ENCODE measurements at places on chromosomes 2 and 18.

DNA sequence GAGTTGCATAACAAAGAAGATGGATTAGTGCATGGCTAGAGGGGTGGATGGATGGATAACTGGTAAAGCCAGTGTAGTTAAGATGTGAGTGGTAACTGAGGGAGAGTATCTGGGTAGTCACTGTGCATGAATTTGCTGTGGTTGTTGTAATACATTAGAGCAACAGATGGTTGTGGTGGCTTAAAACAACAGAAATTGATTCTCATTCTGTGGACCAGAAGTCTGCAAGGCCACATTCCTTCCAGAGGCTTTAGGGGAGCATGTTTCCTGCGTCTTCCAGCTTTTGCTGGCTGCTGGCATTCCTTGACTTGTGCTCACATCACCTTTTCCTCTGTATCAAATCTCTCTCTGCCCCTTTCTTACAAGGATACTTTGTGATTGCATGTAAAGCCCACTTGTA is 155.4 kb downstream of the ASB1 start:
- no peak for DNase-seq

DNA sequence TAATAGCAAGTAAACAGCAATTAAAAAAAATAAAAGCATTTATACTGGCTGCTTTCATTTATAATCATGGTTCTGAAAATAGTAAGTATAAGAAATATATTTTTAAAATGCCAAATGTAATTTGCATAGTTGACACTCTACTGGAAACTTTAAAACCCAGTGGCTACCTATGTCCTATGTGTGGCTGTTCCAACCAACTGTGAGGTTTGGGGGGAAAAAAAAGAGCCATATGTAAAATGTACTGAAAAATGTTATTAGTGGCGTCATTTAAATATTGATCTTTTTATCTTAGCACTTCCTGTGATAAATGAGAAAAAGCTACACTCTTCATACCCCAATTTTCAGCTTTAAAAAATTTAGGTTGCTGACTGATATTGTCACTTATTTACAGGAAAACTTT is 270.7 kb downstream of the TCF4 start:
- no peak for DNase-seq

GRCh38 chr2:188452084-188452483 is 160.4 kb downstream of the GULP1 start:
- no peak for DNase-seq

DNA sequence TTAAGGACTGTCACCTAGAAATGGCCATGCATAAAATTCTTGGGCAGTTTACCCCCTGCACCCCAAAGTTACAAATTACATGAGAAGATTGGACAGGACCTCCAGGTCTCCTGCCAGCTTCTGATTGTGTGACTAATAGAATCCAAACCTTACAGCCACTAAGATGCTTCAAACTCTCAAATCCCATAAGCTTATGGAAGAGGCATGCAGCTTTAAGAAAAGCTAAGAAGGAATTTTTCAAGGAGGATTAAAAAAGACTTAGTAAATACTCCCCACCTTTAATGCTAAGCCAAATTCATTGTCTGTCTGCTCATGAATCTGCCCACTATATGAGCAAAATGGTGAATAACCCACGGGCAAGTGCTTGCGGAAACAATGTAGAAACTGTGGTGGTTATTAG is 86.3 kb downstream of the MAIP1 start:
- no peak for DNase-seq

DNA sequence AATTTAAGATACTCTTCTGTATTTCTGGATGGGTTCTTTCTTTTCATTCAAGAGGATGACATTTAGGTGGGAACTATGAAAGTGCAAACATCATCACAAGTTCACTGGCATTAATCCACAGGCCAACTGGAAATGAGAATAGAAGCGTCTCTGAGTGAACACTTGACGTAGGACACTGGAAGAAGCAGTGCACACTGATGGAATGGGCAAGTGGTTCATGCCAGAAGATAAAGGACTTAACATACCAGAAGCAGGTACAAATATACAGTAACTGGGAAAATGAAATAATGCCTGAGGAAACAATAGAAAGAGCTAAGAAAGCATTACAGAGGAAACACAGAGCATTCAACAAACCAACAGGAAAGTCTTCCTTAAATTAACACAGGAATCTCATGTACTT is 120.9 kb upstream of the CCDC195 start:
- DNase-seq = no peak

GRCh38 chr2:148930046-148930775 is 55.2 kb downstream of the KIF5C start:
- DNase-seq = no peak

DNA sequence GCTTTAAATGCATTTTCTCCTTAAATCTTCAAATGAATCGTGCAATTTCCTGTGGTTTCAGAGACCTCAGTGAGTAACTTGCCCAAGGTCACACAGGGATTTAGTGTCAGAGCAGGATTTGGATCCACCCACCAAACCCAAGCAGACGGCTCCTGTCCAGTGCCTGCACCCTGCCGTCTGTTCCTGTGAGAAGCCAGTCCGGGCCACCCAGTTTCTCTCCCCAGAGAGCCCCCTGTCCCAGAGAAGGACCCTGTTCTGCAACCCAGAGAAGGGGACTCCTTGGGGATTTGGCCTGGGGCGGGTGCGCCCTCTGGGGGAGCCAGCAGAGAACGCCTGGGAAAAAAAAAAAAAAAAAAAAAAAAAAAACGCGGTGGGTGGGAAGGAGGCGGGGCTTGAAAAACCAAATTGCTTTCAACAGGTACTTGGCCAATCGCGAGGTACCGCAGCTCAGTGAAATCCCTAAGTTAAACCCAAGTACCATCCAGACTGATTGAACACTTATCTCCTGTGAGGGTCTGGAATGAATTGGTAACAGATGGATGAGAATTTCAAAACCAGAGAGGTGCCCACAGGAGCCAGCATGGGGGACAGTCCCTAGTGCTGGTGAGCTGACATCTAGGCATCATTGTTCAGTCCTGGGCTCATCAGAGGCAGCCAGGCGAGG is 30.9 kb upstream of the REEP1 start:
- peak; percentile 16 for DNase-seq

DNA sequence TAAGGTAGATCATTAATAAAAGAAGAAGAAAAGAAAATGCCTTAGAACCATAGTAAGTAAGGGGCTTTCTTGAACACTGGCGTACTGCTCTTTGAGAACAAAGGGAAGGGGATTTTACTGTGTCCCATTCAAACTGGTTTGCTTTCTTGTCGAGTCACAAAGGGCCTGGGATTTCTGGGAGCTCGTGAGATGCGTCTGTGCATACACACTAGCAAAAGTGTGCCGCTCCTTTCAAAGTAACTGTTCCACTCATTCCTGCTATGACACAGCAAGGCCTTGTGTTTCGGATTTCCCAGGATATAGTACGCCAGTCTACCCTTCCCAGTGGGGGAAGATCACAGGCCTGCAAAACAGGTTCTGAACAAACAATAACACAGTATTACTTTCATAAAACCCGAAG is 93.0 kb downstream of the KCTD18 start:
- no peak for DNase-seq

- no peak for DNase-seq
Measured at GRCh38 chr2:239663364-239663924, 262.6 kb upstream of the HDAC4 start.

DNA sequence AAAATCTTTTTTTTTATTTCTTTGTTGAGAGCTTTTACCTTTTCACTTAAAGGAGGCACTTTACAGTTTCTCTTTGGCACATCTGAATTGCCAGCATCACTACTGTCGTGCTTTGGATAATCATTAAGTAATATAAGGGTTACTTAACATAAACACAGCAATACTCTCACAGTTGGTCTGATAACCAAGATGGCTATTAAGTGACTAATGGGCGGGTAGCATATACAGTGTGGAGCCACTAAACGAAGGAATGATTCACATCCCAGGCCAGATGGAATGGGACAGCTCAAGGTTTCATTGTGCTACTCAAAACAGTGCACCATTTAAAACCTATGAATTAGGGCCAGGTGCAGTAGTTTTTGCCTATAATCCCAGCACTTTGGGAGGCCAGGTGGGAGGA is 28.1 kb downstream of the USP37 start:
- no peak for DNase-seq

DNA sequence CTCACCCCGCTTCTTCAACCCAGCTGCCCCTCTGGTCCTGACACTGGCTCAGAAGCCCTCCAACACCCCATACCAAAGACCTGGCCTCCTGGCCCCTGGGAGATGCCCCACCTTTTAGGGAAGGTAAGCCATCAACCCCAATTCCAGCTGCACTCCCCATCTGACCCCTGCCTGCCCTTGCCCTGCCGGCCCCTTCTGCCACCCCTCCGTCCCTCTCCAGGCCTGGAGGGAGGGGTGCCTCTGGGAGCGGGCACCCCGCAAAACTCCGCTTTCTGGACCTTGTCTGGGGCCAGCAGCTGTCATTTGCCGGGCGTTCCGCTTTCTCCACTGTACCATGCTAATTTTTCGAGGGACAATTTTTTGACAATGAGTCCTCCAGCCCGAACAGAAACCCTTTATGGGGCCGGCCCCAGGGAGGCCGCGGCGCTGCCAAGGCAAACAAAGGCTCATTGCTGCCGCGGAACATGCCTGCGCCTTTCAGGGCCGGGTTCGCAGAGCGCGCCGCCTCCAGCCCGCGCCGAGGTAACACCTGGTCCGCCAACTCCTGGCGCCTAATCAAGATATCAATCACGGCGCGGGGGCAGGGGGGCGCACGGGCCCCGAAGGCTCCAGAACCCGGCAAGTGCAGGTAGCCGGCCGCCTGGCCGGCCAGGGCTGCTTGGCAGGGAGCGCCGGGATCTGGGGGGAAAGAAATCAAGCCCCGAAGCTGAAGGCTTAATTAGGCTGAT is 96.0 kb downstream of the INHBB start:
- DNase-seq = no peak

DNA sequence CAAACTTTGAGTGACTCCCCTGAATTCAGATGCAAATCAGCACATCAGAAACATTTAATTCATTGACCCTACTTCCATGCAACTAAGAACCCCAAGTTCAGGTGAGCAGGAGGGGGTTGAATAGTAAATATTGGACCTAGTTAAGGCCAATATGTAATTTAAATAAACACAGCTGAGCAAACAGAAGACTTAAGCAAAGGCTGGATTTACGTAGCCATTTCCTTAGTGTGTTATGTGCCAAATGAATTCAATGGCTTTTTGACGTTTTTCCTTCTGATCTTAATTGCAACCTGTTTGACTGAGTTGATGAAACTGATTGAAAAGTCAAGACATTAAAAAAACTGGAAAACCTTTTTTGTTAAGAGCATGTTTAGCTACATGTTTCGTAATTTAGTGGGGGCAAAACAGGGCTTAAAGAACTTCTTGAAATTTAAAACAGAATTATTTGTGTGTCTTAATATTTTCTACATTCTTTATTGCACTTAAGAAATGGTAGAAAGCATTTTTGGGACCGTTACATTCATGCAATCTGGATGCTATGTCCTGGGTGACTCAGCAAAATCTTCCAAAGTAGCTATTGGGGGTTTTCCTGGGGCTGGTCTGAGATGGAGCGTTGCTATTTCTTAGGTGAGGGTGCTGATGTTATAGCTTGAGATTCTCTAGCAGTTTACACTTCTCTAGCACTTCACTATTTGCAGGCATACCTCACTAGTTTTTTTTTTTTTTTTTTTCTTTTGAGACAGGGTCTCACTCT is 25.5 kb upstream of the KCNE4 start:
- DNase-seq = no peak

DNA sequence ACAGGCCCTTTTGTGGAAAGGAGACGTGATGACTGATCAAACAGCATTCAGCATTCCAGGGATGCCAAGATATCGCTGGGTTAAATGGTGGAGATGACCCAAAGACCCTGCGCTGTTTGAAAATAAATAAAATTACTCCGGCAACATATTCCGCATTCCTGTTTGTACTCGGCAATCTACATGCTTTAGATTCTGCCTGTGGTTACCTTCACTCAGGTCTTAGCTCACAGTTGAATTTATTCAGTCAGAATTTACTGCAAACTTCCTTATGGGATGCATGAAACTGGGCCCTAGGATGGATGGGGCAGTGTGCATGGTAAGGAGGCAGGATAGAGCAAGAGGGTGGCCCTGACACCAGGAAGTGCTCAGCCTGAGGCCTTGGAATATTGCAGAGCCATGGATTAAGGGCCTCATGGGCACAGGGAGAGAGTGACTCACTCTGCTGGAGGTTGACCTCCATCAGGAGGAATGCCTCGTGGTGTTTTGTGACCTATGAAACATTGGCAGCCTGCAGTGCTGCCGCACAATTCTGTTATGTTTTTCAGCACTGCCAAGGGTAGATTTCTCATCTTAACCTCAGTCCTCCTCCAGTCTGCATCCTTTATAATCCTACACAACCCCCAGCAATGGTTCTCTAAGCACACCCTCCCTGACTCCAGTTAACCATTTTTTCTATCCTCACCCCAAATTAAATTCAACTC is 321.4 kb downstream of the IRS1 start:
- DNase-seq = no peak

GRCh38 chr2:105403783-105404698 is 5.2 kb upstream of the FHL2 start:
- no peak for DNase-seq

- no peak for DNase-seq
Measured at GRCh38 chr2:50084086-50084843, 930.0 kb upstream of the FSHR start.

DNA sequence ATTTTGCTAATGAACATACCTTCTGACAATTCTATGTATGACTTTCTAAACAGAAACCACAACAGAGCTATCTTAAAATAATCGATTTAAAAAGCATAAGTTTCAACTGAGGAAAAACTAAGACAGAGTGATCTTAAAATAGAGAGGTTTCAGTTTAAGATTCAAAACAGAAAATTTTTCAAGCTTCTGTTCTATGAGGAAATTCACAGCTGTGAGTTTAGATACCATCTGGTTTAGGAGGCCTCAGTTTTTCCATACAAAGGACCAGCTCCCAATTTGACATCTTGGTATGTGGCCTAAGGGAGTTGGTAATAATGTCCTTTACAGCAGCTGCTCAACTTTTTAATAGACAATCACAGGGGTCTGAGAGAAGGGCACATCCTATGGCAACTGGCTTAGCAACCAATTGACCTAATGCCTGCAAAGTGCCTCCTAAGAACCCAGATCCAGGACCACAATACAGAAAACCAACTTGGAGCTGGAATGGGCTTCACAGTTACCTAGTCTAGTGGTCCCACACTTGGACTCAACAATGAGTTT is 39.7 kb downstream of the MDH1 start:
- no peak for DNase-seq

GRCh38 chr18:63195326-63196159 is 124.0 kb downstream of the BCL2 start:
- no peak for DNase-seq

GRCh38 chr18:75321431-75321830 is 106.1 kb downstream of the SMIM21 start:
- DNase-seq = no peak

All from stimulated activated CD4-positive, alpha-beta T cell treated with anti-CD3 and anti-CD28 coated beads, Interleukin-15, amount 100 ng/mL, for 1 hour (primary cell).